C1 segment of cervical spinal cord (tissue), 14 donors: ENCODE measurements at places on chromosomes 2 and 18.

GRCh38 chr2:30152385-30152784 lies 5.6 kb downstream of the YPEL5 start:
- DNase-seq = no peak

DNA sequence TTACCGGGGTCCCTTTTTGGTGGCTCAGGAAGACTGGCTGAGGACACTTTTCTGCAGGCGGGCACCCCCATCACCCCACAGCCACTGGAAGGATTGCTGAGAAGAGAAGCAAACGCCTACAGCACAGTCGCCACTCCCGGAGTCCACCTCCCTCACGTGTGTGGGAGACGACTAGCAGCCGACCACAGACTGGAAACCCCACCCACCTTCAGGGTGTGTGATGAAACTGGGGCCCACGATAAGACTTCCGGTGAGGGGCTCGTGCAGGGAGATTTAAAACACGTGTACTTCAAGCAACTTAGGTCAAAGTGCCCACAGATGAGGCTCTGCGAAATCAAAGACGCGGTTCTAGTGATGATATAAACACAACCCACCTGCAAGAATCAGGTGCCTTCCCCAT lies 26.3 kb downstream of the MBP start:
- DNase-seq = no peak

GRCh38 chr18:23798824-23799223 lies 109.6 kb downstream of the LAMA3 start:
- no peak for DNase-seq

DNA sequence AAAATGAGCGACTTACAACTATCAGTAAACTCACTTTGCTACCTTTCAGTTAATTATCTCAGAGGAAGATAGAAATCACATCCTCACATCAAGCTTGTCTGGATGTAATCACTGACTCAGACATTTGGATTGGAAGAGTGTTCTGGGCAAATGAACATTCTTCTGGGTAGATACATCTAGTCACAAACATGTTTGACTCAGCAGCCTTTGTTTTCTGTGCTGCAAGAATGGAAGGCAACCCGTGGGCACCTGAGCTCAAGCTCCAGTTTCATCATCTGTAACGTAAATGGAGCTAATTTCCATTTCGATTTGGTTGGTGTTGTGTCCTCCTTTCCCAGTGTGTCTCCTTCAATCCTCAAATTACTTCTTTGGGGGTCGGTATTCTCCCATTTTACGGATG lies 58.5 kb downstream of the ACAA2 start:
- DNase-seq = no peak

- DNase-seq = no peak
These were observed 182.4 kb upstream of the MC4R start for GRCh38 chr18:60554967-60555366.

GRCh38 chr2:58645017-58645416 lies 403.9 kb upstream of the FANCL start:
- no peak for DNase-seq

- no peak for DNase-seq
These were observed 57.7 kb upstream of the OSR1 start for GRCh38 chr2:19416083-19416482.

DNA sequence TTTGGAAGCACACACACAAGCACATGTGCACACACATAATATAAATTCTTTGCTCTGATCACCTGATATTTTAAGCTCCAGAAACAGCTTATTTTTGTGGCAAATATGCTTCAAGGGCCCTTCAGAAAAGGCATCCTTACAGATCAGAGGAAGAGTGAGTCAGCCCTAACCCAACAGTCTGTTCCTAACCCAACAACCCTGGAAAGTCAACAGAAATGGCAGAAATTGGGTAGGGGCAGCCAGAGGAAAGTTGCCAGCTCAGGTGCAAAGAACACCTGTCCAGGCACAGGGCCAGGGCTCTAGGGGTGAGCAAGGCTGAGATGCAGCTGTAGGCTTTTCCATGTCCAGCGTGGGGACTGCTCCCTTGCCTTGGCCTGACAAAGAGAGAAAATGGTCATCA lies 6.4 kb upstream of the NCKAP5 start:
- no peak for DNase-seq

- no peak for DNase-seq
These were observed 194.2 kb downstream of the INHBB start for GRCh38 chr2:120539937-120540718.

DNA sequence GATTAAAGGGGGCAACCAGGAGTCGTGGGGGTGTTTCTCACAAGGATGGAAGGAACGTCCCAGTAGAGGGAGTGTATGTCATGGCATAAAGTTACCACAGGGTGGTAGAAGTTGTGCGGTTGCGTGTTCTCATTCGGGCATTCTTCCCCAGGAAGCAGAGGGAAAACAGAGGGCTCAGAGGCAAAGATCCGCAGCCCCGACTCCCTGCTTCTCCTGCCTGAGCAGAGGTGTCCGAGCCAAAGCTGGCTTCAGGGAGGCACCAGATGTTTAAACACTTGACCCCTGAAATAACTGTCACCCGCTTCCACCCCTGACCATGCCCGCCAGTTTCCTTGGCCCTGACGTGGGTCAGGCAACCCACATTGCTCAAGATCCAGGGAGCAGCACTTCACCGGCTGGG lies 83.7 kb downstream of the EN1 start:
- no peak for DNase-seq

DNA sequence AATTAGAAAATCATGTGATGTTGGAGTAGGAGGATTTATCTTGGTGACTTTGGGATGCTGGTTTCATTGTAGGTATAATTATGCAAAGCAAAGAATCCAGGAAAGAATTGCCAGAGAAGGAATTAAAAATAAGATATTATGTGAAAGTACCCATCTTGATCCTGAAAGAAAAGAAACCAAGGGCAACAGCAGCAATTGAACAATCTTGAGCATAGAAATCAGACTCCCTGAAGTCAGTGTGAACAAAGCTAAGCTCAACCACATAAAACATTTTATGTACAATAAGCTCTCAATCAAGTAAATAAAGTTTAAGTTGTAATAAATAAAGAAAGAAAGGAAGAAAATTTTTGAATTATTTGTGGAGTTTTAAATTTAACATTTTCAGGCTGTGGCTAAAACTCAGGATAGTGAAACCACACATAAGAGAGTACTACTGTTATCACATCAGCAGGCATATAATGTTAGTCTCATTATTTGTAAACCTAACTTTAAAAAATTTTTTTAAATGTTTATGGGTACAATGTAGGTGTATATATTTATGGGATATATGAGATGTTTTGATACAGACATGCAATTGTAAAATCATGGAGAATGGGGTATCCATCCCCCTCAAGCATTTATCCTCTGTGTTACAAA lies 32.8 kb upstream of the GPR55 start:
- no peak for DNase-seq

GRCh38 chr2:227454323-227454860 lies 17.6 kb upstream of the AGFG1 start:
- no peak for DNase-seq

GRCh38 chr2:105681927-105682326 lies 62.8 kb upstream of the NCK2 start:
- no peak for DNase-seq

- DNase-seq = no peak
These were observed 58.5 kb downstream of the ROCK1 start for GRCh38 chr18:21053127-21053526.

DNA sequence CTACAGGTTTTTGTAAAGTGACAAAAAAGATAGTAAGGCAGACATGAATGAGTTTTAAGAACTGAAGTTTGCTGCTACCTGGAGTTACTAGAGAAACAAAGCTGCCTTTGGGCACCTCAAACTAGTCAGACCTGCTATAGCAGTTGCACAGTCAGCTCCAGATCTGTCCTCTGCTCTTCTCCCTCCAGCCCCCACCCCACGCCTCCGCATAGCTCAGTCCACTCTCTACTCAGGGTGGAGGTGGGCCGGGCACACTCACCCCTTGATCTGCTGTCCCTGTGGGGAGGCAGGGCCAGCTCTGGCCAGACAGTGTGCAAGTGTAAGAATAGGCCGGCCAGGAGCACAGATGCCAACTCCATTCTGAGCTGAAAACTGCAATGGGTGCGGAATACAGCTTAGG lies 4.1 kb downstream of the SERTAD2 start:
- DNase-seq = no peak

DNA sequence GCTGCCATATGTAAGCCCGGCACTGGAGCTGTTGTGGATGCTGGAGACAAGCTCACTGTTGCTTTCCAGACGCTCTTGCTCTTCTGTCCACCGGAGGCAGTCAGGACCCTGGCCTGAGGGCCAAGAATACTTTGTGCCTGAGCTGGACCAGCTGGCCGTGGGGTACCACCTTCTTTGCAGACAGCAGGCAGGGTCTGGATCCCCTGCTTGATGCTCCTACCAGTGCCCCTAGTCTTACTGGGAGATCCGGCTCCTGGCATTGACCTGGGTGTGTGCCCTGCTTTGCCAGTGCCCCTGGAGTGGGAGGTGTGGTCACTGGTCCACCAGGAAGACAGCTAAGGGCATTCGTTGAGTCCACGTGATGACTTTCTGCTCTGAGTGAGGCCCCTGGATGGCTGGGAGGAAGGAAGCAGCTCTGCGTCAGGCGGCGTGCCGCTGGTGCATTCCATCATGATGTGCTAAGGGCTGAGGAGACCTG lies 59.3 kb downstream of the LRRFIP1 start:
- DNase-seq = no peak

- DNase-seq = no peak
These were observed 23.9 kb upstream of the CCDC68 start for GRCh38 chr18:54983041-54983686.

DNA sequence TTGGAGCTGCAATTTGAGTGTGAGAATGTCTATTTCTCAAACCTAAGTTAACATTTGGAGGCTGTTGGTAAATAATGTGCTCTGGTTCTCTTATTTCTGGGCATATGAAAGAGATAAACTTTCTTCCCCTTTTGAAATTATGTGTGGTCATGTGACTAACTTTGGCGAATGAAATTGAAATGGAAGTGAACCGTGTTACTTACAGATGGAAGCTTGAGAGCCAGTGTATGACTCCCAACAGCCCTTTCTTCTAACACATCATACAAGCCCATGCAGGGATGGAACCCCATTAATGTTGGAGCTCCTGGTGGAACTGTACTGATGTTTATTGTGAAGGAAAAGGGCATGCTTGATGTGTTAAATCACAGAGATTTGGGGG lies 725.8 kb downstream of the TSN start:
- DNase-seq = no peak

DNA sequence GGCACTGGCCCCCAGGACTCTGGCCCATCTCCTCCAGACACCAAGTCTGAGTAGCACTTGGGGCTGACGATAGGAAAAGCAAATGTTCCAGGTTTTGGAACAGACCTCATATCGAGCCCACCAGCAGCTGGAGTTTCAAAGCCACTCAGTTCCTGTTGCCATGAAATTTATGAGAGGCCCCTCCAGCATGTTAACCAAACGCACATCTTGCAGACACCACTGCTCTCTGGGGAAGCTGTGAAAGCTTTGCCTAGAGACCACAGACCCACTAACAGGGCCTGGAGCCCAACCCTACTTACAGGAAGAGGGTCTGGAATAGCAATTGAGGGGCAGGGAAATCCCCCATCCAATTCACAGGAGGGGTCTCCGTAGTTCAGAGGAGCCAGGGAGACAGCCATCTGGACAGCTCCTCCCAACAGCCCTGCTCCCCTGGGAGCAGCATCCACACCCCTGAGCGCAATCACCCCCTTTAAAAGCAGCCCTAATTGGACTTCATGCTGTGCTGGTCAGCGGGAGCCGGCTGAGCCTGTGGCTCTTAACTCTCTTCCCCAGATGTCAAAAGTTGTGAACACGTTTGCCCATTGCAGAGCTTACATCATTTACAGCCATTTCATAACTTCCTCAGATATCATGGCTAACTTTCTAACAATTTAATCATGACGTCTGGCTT lies 81.3 kb downstream of the TGFA start:
- DNase-seq = no peak

- no peak for DNase-seq
These were observed 18.9 kb upstream of the SCYGR2 start for GRCh38 chr2:227579791-227580190.

DNA sequence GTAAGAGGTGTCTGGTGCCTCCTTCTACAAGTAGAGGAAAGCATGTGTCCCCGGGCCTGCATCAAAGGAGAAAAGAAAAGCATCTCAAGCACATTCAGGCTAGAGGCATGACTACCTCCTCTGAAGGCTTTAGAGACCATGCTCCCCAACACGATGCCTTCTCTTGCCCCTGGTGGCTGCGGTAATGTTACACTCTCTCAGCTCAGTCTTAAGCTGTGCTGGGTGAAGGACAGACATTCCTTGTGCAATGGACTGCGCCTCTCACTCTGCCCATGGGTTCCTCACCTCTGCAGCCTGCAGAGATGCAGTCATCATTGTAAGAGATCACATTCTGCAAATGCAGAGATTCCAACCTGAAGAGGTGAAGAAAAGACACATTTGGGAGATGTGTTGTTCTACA lies 148.2 kb upstream of the HNRNPA3 start:
- no peak for DNase-seq

GRCh38 chr2:45957533-45958227 lies 306.2 kb downstream of the PRKCE start:
- DNase-seq = no peak

DNA sequence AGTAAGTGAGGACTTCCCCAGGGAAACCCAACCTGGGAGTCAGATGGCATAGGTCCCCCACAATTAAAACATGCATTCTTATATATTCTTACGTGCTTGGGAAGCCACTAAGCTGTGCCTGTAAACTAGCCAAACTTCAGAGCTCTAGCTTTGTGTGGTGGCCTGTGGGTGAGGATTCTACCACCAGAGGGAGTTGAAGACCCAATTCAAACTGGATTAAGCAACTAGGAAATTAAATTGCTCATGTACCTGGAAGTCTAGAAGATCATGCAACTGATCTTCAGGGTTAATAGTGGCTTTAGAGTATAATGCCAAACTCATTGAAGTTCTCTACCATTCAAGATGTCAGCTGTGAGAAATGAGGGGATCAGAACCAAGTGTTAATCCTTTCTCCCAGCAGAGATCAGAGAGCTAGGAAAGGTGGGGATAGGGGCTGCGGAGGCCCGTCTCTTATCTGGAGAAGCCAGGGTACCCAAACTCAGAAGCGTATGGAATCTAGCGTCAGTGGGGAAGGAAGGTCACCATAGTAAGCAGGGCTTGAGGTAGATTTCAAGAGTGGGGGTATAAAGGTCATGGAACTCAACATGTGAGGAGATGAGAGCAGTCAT lies 53.2 kb upstream of the CCDC85A start:
- DNase-seq = no peak

GRCh38 chr2:121121661-121122060 lies 163.3 kb downstream of the TFCP2L1 start:
- DNase-seq = no peak
